ENCODE measurements at places on chromosomes 13 and 19. TPM values are rescaled to one million over a fixed set of nuclear protein-coding genes. Genes with fewer than 3 reads are reported as not detected.

GRCh38 chr13:108947551-108948030 lies 318.2 kb downstream of the MYO16 start:
- H3K27me3 ChIP-seq: no peaks in the 10 kb centered on the region
- peak overlapping the region; percentile 38 for H3K27ac ChIP-seq
- no peaks in the 10 kb centered on the region for H3K36me3 ChIP-seq
- no peaks in the 10 kb centered on the region for H3K4me1 ChIP-seq
- H3K4me3 ChIP-seq: no peak overlapping the region

DNA sequence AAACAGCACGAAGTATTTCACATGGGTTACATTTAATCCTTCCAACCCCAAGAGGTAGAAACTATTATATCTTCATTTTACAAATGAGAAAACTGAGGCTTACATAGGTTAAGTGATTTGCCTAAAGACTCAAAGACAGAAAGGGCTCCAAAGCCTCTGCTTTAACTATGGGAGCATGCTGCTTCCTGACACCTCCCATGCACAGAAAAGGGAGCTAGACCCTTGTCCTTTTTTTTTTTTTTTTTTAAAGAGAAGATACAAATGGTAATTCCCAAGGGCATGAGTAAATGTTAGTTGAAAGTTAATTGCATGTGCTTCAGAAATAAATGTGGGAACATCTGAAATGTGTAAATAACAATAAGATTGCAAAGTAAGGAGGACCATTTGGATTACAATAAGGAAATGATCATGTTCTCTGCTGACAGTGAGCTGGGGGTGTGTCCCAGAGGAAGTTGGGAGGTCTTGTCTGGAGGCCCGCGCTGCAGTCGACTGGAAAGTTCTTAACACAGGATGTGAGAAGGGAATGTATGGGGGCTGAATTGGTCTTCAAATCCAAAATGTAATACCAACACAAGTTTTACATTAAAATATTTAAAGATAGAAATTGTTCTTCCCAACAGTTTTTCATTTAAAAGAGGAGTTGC lies 500.3 kb downstream of the KLF12 start:
- no peak overlapping the region for H3K4me3 ChIP-seq
- no peaks in the 10 kb centered on the region for H3K36me3 ChIP-seq
- no peaks in the 10 kb centered on the region for H3K4me1 ChIP-seq
- no peaks in the 10 kb centered on the region for H3K27me3 ChIP-seq
- H3K27ac ChIP-seq: no peak overlapping the region

DNA sequence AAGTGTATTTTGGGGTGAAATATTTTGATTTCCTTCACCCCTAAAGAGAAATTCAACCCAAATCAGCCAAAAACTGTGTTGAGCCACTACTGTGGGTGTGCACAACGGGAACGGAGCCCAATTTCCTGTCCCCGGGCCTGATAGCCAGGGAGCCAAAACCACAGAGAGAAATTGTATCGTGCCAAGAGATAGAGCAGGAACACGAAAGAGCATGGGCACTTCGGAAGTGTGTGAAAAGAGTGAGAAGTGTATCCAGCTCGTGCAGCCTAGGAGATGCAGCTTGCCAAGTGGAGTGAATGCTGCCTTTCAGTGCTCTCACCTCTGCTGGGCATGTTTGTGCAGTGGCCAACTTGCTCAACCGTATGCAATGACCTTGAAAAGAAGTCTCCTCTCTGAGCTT lies 19.4 kb upstream of the PLEKHF1 start:
- H3K27me3 ChIP-seq: no peaks in the 10 kb centered on the region
- peaks cover 15% of the 10 kb centered on the region for H3K4me1 ChIP-seq
- DNase-seq: no peak
- no peak overlapping the region for H3K27ac ChIP-seq
- no peak overlapping the region for H3K4me3 ChIP-seq

DNA sequence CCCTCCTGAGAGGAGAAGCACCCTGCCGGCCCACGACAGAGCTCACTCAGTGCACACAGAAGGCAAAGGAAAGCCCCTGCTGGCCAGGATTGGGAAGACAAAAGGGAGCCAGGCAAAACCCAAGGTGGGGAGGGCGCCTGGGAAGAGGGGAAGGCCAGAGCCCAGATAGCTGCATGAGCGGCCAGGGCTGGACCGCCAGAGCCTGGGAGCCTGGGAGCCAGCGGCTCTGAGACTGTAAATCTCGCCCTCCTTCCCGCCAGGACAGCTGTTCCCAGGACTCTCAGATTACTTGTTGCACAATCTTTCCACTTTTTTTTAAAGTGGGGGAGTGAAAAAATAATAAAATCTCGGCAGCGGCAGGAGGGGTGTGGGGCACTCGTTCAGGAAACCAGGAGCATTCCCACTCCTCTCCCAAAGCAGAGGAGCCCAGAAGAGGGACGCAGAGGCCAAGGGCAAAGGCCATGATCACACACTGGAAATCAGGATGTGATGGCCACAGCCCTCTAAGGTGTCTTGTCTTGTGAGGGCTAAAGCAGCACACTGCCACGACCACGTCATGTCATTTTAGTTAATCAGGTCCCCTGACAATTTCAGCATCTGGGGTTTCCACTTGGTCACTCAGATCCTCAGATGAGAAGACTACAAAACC lies 19.6 kb upstream of the EPHX3 start:
- peaks cover 77% of the 10 kb centered on the region for H3K4me1 ChIP-seq
- no peaks in the 10 kb centered on the region for H3K27me3 ChIP-seq
- peak overlapping the region; percentile 41 for H3K4me3 ChIP-seq

GRCh38 chr13:19984430-19985218 lies 26.1 kb downstream of the ZMYM2 start:
- no peak for DNase-seq
- H3K4me3 ChIP-seq: no peak overlapping the region
- H3K36me3 ChIP-seq: peaks cover 1% of the 10 kb centered on the region
- H3K4me1 ChIP-seq: peaks cover 20% of the 10 kb centered on the region
- no peaks in the 10 kb centered on the region for H3K27me3 ChIP-seq
- no peak overlapping the region for H3K27ac ChIP-seq

DNA sequence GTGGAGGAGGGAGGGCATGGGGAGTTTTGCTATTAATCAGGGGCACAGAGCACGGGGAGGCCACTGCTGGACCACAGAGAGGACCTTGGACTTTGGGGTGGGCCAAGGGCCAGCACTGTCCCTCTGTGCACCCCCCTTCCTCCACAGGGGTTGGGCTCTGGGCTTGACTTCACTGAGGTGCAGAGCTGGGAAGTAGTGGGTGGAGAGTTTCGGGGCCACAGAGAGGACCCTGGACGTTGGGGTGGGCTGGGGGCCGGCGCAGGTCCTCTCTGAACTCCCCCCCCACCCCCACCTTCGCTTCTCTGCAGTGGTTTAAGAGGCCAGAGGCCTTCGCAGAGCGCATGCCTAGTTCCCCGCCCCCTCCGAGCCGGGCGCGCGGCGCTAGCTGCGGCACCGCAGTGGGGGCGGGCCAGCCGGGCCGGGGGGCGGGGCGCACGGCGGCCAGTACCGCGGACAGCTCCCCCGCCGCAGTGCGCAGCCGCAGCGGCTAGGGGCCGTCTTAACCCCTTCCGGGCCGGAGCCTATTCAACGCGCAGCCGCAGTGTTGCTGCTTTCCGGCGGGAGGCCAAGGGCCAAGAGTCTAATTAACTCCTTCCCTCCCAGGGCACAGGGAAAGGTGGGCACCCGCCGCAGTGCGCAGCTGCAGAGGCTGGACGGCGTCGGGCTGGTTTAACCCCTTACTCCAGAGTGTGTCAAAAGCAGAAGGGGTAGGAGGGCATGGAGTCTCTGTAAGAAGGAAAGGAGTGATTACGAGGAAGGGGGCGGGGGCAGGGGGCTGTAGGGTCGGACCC lies 3.7 kb downstream of the KCNC3 start:
- no peak overlapping the region for H3K4me3 ChIP-seq
- no peaks in the 10 kb centered on the region for H3K36me3 ChIP-seq
- H3K27me3 ChIP-seq: peaks cover 63% of the 10 kb centered on the region
- no peak for DNase-seq
- H3K4me1 ChIP-seq: peaks cover 41% of the 10 kb centered on the region

DNA sequence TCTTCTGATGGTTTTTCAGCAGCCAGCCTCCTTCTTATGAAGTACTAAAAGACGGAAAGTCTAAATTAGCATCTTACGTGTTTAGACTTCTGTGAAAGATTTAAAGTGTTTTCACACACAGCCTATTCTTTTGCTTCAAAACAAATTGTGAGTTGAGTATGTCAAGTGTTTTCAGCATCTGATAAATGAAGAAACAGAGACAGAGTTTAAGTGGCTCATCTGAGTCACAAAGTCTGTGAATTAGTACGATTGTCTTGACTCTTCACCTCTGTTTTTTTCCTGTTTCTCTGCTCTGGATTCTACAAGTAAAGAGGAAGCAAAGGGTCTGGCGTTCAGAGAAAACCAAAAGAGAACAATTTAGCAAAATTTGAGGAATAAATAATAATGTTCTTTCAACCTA lies 116.4 kb downstream of the FRY start:
- H3K4me3 ChIP-seq: no peak overlapping the region
- peaks cover 12% of the 10 kb centered on the region for H3K36me3 ChIP-seq
- DNase-seq: no peak
- peaks cover 36% of the 10 kb centered on the region for H3K4me1 ChIP-seq
- H3K27me3 ChIP-seq: no peaks in the 10 kb centered on the region
- H3K27ac ChIP-seq: peak overlapping the region; percentile 20

DNA sequence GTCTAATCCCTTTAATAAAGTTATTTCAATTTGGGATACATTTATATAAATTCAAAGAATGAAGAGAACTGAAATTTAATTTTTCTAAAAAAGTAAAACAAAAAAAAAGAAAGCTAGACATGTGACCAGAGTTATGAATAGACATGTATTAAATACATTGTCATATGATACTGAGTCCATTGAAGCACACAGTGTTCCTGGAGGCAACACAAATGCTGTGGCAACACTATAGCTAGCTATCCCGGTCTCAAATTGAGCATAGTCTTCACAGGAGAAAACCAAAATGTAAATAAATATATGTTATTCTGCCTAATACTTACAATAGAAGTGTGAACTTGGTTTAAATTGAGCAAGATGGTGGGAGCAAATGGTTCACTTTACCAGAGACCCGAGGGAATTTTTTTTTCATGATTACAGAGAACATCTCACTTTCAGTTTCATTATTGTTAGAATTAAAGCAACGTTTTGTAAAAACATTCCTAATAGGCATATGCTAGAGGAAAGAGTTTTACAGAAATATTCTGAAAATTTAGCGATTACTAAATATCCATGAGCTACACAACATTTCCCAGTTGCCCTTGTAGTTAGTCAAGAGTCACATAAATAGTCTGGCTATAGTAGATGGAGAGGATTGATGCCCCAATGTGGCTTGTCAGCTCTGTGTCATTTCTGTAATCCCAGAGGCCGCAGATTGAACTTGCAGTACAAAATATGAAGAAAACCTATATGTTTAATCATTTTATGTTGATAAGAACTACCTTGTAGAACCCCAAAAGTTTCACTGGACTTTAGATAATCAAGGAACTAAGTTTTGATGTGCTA lies 775.7 kb upstream of the SPRY2 start:
- no peaks in the 10 kb centered on the region for H3K27me3 ChIP-seq
- no peaks in the 10 kb centered on the region for H3K36me3 ChIP-seq
- no peak overlapping the region for H3K4me3 ChIP-seq
- no peak for DNase-seq
- no peaks in the 10 kb centered on the region for H3K4me1 ChIP-seq

GRCh38 chr19:3125900-3126524 lies 9.8 kb upstream of the GNA15 start:
- H3K4me1 ChIP-seq: no peaks in the 10 kb centered on the region
- no peak overlapping the region for H3K4me3 ChIP-seq
- H3K36me3 ChIP-seq: peaks cover 24% of the 10 kb centered on the region
- H3K27me3 ChIP-seq: no peaks in the 10 kb centered on the region

- H3K27me3 ChIP-seq: no peaks in the 10 kb centered on the region
- no peaks in the 10 kb centered on the region for H3K4me1 ChIP-seq
- no peak for DNase-seq
- H3K36me3 ChIP-seq: no peaks in the 10 kb centered on the region
- H3K4me3 ChIP-seq: no peak overlapping the region
- no peak overlapping the region for H3K27ac ChIP-seq
These were observed 104.7 kb downstream of the GGACT start for GRCh38 chr13:100483841-100484381.

GRCh38 chr19:35907377-35907745 lies 734 bp downstream of the TYROBP start:
- no peaks in the 10 kb centered on the region for H3K36me3 ChIP-seq
- DNase-seq: no peak
- no peaks in the 10 kb centered on the region for H3K4me1 ChIP-seq
- H3K4me3 ChIP-seq: peak overlapping the region; percentile 23
- H3K27ac ChIP-seq: peak overlapping the region; percentile 60

DNA sequence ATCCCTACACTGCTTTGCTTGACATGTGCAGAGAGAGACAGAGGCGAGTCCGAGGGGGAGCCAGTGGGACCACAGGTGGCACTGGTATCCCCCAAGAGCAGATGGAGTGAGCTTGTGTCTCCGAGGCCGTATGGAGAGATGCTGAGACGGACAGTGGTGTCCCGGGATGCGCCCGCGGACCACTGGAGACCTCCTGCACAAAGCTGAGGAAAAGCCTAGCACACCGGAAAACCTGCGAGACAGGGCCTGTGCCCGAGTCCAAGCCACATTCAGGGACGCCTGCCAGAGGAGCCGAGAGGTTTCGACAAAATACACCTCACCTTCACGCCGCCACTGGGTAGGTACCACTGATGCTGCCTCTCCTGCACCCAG lies 66.0 kb upstream of the ZNF527 start:
- H3K4me1 ChIP-seq: no peaks in the 10 kb centered on the region
- H3K27ac ChIP-seq: no peak overlapping the region
- no peak overlapping the region for H3K4me3 ChIP-seq
- H3K27me3 ChIP-seq: no peaks in the 10 kb centered on the region
- H3K36me3 ChIP-seq: no peaks in the 10 kb centered on the region

DNA sequence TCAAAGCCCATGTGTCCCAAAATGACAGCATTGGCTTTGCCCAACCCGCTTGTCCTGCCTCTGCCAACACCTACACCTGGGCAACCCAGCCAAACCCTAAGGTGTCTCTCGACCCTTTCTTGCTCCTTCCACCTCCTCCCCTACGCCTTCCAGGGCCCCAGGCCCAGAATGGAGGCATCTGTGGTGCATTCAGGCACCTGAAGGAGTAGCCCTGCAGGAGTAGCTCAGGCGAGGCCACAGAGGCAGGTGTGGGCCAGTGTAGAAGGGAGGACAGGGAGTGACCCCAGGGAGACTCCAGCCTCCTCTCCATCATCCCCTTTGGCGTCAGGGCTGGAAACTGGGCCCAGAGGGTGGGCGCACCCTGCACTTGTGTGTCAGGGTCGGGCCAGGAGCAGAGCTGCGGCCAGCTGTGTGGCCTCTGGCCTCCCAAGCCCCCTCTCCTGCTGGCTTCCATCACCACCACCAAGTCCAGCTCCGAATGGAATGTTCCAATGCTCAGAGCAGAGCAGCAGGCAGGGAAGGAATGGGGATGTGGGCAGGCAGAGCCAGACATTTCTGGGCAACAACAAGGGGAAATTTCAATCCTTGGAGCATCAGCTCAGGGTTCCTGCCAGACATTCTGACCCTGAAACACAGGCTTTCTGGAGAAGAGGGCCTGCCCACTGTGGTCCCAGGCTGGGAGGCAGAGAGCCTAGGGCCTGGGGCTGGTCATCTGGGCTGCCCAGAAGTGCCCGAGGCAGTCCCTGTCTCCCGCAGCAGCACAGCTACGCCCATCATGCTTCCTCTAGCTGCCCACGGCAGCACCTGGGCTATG lies 16.4 kb downstream of the PLEKHF1 start:
- H3K27ac ChIP-seq: peak overlapping the region; percentile 84
- H3K4me1 ChIP-seq: peaks cover 73% of the 10 kb centered on the region
- no peak overlapping the region for H3K4me3 ChIP-seq
- H3K27me3 ChIP-seq: no peaks in the 10 kb centered on the region

ATP4B gene
- total RNA-seq: not detected

LMTK3 gene
- total RNA-seq: 0.57 TPM

MBD3L2B gene
- not detected for total RNA-seq

NANOS3 gene
- not detected for total RNA-seq

ZNF350 gene
- total RNA-seq: 14.6 TPM

FCER2 gene
- 0.29 TPM for total RNA-seq

ZNF880 gene
- 28.1 TPM for total RNA-seq

FCGBP gene
- total RNA-seq: 8.1 TPM

RPS28 gene
- 383 TPM for total RNA-seq

ELSPBP1 gene
- not detected for total RNA-seq

Measured in esophagus muscularis mucosa (tissue), 4 donors.